Left ventricle myocardium inferior (tissue), 1 donor: ENCODE measurements at places on chromosomes 7 and 10.
A peak's percentile ranks its signal among the peaks of the same experiment; 100 is the strongest.

- DNase-seq, result peak; percentile 83
Measured at GRCh38 chr10:30433306-30433729, 666 bp upstream of the MAP3K8 start.

DNA sequence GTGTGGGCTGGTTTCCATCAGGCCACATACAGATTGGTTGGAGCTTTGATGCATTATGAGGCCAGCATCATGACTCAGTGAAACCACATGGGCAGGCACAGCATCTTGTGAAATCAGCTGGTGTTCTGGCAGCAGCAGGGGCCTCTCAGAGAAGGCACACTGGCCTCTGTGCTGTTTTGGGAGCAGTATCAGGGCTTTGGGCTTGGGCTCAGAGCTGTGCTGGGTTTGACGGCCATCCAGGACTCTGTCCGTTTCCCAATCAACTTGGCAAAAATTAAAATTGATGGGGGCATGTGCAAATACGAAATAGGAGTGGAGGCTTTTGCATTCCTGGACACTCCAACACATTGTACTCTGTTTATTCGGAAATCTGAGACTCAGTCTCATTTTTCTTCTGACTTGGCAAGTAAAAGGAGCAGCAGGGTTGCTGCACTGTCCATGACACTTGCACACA, 190.9 kb downstream of the BMPER start:
- DNase-seq, result peak; percentile 65

DNA sequence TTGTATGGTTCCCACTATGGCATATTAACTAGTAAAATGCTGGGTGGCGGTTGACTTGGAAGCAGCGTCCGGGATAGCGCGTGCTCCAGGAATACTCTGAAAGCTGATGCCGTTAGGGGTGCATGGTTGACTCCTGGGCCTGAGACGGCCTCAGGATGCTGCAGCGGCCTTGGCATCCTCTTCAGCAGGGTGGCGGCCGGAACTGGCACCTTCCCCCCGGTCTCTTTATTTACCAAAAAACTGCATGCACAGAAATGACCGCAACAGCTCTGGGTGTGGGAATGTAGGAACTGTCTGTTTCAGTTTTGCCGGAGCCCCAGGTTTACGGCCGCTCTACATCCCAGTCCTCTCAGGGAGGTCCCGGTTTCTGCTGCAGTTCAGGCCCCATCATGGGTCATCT, 28.8 kb downstream of the PFKP start:
- no peak for DNase-seq

DNA sequence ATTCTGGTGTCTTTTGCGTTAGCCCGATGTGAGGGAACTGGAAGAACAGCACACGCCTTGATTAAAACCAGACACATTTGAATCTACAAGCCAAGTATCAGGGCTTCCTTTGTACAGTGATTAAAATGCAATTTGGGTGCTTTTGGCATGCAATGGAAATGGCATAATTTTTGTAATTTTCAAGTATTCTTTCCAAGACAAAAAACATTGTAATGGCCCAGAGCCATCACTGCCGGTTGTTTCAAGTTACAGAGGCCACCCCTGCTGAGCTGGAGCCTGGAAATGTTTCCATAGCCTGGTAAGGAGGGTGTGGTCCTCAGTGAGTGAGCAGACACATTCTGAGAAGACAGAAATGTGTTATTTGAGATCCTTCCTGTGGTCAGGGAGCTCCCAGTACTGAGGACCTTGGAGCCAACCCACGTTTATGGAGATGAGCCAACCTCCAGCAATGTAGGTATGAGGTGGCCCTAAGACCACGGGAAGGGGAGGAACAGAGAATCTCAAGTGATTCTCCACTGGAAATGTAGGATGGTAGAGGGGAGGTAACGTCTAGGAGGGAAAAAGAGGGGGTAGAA, 20.9 kb downstream of the TEX36 start:
- DNase-seq, result no peak

- DNase-seq, result no peak
Measured at GRCh38 chr10:70765794-70766594, 19.2 kb downstream of the TBATA start.

- no peak for DNase-seq
Measured at GRCh38 chr10:122558452-122558851, 2.1 kb upstream of the DMBT1 start.

GRCh38 chr10:16795410-16796073, 21.7 kb downstream of the RSU1 start:
- DNase-seq, result no peak

DNA sequence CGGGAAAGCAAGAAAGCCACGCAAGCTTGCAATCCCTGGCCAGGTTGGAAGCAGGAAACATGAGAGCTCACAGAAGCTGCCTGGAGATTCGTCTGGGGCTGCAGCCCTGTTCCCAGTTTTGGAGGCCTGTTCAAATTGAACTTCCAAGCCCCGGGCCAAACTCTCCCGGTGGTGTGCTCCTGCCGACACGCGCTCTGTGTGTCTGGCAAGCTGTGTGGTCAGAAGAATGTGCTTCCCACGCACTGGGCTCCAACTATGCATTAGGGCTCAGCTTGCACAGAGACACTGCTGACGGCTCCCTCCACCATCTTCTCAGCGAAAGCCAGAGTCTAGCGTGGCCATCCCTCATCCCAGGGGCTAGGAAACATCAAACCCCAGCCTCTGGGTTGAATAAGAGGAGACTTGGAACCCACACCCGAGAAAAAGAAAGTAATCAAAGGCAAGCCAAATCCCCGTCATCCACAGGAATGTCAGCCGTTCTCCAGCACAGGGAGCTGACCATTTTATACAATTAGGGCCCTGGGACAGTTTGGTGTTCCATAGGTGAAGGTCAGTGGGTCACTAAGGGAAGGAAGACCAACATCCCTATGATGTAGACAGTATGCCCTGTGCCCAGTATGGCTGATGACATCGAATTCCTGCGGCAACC, 107.2 kb downstream of the FGFR2 start:
- peak; percentile 20 for DNase-seq

GRCh38 chr7:140769852-140770251, 73.3 kb downstream of the NDUFB2 start:
- DNase-seq, result no peak

DNA sequence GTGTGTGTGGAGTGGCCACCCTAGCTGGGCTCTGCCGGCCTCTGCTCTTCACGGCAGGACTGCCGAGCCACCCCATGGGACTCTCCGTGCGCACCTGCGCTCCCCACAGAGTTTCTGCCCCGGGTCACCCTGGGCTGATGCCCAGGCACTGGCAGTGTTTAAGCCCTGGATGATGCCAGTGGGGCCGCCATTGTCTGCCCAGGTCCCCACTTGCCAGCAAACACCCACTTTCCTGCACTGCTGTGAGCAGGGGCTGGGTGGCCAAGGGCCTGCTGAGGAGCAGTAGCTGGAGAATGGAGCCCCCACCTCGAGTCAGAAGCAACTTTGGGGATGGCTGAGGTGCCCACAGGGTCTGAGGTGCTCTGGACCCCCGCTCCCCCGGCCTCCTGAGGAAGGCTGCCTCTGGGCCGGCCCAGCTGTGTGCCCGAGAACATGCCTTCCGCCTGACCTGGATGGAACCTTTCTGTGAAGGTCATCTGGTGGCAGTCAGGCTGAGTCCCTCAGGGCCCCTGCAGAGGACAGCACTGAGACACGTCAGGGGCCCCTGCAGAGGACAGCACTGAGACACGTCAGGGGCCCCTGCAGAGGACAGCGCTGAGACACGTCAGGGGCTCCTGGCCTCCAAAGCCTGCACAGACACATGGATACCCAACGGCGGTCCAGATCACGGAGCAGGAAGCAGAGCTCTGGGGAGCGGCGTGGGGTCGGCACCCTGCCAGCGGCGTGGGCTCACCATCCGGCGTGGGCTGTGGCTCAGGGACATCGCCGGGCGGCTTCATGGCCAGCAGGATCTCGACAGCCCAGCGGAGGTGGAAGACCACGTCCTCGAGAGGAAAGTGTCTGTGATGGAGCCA, 62.0 kb downstream of the CFAP46 start:
- no peak for DNase-seq

DNA sequence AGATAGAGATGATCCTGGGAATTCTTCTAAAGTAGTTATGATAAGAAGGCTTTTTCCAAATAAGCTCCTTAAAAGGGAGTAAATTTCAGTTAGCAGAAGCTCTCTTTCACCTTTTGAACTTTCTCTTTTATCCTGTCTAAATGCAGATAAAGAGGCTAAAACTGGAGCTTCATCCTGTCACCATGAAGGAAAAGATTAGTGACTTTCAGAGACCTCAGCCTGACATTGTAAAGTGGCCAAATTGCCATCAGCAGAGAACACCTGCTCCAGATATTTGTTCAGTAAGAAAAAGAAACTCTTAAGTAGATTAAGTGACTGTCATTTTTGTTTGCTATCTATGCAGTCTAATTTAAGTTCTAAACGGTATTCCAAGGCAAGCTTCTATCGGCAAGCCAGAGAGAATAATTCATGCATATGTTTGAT, 18.3 kb downstream of the VWDE start:
- no peak for DNase-seq

- no peak for DNase-seq
Measured at GRCh38 chr10:78516236-78516635, 482.6 kb downstream of the RPS24 start.

DNA sequence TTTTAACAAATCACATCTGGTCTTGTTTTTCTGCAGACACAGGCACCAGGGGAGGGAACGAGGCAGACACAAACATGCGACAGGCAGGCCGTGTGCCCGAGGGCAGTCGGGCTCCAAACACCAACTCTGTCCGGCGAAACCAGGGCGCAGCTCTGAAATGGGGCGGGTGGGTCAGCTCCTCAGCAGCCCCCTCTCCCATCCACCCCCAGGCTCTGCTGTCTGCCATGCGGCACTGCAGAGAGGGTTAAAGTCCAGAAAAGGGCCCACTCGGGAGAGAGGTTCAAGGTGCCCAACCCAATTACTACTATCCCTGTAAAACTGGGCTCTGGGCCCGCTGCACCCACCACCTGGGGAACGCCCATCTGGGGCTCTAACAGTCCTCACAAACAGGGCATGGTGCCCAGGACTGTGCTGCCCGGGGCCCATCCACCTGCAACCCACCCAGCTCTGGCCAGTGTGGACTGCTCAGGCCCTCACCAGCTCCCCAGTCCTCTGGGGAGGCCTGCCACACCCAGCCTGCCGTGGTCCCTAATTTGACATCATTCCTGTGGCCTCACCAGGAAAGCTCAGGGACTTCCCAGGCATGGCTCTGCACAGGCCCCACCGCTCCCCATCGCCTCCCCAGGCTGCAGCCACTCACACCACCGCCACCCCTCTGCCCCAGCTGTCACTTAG, 18.7 kb downstream of the YKT6 start:
- DNase-seq, result peak; percentile 11
